Stimulated activated CD8-positive, alpha-beta memory T cell treated with anti-CD3 and anti-CD28 coated beads, Interleukin-7, amount 100 ng/mL, for 24 hours (primary cell): ENCODE measurements at places on chromosomes 2 and 18.

GRCh38 chr2:66789741-66790140 is 354.8 kb downstream of the MEIS1 start:
- no peak for DNase-seq

GRCh38 chr18:10713409-10713808 is 187.6 kb downstream of the NAPG start:
- DNase-seq = no peak

- no peak for DNase-seq
Observed at GRCh38 chr2:43065871-43066270, 160.5 kb downstream of the ZFP36L2 start.

- DNase-seq = no peak
Observed at GRCh38 chr2:54504866-54505265, 48.7 kb downstream of the SPTBN1 start.

DNA sequence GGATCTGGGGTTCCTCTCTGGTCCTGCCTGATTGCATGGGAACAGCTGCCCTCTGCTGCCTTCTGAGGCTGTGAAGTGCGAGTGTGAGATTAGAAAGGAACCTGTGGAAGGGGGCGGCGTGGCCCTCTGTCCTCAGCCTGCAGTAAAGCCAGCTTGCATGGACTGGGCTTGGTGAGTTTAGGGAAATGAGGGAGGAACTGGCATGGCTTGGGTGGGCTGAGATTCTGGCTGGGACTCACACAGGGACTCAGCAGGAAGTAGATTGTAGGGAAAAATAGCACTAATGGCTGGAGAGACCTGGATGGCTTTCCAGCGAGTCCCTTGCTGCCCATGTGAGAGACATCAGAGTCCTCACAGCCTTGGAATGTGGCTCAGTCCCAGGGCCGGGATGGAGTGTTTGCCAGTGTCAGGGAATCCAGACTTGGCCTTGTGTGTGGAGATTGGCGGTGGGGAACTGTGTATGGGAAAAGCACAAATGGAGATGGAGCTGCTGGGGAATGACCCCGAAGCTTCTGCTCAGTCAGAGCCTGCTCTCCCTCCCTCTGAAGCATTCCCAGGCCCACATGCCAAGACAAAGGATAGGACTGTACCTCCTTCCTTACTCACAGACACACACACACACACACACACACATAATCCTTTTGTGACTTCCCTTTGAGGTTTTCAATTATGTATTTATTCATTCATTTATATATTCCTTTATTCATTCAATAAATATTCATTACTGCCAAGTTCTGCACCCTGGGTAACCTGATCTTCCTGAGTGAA is 115.4 kb downstream of the ACAA2 start:
- no peak for DNase-seq
